ENCODE measurements at places on chromosomes 5 and 9.

- no peak for DNase-seq
Measured at GRCh38 chr5:147051193-147051592, 172.6 kb upstream of the PPP2R2B start.

GRCh38 chr5:110770286-110770685, 31.5 kb downstream of the SLC25A46 start:
- no peak for DNase-seq

- DNase-seq = no peak
Measured at GRCh38 chr5:178383301-178383918, 150.8 kb upstream of the PHYKPL start.

DNA sequence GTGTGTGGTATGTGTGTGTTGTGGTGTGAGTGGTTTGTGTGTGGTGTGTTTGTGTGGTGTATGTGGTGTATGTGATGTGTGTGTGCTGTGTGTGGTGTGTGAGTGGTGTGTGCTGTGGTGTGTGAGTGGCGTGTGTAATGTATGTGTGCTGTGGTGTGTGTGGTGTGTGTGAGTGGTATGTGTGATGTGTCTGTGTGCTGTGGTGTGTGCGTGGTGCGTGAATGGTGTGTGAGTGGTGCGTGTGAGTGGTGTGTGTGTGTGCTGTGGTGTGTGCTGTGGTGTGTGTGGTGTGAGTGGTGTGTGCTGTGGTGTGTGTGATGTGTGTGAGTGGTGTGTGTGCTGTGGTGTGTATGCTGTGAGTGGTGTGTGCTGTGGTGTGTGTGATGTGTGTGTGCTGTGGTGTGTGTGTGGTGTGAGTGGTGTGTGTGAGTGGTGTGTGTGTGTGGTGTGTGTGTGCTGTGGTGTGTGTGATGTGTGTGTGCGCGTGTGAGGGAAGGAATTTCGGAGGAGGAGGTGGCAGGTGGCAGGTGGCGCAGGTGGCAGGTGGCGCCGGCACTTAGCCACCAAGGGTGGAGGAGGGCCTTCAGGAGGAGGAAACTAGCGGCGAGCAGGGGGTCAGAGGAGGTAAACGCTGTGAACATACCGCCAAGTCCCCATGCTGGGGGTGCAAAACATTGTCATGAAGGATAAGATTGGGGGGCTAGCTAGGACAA, 191.8 kb downstream of the MELK start:
- DNase-seq = peak; percentile 44

GRCh38 chr5:169629847-169630548, 7.1 kb upstream of the DOCK2 start:
- peak; percentile 29 for DNase-seq

DNA sequence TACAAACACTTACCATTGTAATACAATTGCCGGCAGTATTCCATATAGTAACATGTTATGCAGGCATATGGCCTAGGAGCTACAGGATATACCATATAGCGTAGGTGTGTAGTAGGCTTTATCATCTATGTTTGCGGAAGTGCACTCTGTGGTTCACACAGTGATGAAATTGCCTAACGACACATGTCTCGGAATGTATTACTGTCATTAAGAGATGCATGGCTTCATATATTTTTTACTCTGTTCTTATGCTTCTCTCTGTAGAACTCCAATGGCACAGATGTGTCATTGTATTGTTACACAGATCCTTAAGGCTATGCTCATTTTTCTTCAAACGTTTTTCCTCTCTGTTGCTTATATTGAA, 19.2 kb upstream of the ANKRD18A start:
- no peak for DNase-seq

Measured in SW480 (cell line).